Stromal cell of bone marrow (primary cell): ENCODE measurements at places on chromosomes 13 and 19.

DNA sequence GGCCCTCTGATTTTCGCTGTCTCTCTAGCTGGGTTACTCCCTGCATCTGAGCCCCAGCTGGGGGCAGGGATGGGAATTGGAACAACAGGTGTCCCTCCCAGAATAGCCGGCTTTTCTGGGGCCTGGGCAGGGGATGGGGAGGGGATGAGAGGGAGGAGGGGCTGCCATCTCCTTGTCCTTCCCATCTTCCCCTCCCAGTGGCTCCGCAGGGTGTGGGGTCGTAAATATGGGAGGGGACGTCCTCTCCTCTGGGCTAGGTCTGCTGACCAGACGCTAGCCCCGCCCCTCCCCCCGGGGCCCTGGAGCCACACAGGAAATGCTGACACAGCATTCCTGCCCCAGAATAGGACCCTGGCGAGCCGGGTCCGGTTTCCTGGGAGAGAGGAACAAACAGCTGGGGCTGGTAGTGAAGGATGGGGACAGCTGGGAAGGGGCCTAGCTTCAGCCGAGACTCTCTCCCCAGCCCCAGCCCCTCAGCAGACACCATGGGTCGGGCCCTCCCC lies 1.1 kb downstream of the RYR1 start:
- no peak for DNase-seq

DNA sequence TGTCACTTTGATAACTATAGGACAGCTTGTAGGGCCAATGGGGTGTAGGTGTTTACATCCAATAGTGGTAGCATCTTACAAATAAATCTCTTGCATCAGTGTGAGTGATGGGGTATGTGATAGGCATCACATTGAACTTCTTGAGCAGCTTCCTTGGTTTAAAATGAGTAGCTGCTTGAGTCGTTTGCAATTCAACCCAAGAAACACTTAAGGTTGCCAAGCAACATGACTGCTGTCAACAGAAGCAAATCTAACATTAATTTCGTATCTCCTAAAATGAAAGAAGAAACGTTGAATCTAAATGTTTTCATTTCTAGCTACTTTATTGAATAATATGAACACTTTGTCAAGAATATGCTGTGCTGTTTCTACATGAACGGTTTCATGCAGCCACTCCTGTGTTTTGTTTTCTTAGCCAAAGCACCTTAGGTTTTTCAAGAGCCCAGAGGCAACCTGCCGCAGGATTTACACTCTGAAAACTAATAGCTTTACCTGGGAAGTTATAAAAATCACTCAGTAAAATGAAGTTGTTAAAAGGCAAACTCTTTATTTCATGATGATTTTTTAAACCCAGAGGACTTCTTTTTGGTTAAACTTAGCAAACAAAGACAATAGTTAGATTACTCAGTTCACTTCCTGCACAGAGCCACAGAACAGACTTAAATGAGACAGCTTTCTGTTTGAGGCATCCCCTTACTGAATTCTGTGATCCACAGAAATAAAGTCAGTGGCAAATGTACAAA lies 305.2 kb downstream of the MTUS2 start:
- no peak for DNase-seq

- DNase-seq: no peak
Observed at GRCh38 chr13:46553521-46553885, 533 bp downstream of the LRCH1 start.

DNA sequence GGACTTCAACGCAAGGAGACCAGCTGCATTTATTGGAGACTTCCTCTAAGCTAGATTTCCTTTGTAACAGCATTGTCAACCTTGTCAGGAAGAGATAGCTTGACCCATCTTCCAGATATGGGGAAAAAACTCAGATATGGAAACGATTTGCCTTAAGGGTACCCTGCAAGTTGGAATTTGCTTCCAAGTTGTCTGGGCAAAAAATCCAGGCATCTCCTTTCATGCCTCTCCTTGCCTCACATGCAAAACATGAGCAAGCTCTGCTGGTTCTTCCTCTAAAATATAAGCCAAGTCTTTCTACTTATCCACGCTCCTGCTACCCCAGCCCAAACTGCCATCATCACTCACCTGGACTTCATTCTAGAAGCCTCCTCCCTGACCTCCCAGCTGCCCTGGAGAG lies 6.4 kb upstream of the DNMT1 start:
- no peak for DNase-seq

DNA sequence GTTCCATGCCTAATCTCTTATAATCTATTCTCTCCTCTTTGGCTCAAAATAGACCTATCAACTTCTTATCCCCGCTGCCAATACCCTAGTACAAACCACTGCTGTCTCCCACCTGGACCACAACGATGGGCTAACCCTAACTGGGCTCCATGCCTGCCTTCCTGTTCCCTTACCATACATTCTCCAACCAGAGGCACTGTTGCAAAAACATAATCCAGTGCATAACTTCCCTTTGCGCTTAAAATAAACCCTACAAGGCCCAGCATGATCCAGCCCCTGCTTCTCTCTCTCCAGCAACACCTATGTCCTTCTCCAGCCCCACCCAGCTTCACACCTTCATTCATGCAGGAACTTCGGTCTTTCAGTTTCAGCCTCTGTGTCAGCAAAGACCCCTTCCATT lies 27.4 kb upstream of the CEBPA start:
- no peak for DNase-seq
